ENCODE measurements at places on chromosomes 6 and 20.

- no peak for DNase-seq
Observed at GRCh38 chr6:27966816-27967426, 9.9 kb downstream of the OR2B6 start.

DNA sequence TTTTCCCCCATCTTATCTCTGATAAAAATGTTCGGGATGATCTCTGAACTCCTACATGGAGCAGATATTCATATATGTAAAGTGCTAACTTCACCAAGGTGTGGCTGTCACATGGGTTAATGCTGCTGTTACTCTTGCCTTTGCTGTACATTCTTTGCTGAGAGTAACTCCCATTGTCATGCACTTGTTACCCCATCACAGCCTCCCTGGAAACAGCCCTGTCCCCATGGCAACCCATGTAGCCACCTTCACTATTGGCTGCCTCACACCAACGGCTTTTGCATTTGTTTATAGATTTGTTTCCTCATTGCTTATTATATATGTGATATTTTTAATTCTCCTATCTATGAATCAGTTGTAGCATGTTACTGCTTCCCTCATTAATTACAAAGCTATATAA is 17.3 kb upstream of the IBTK start:
- DNase-seq: no peak

DNA sequence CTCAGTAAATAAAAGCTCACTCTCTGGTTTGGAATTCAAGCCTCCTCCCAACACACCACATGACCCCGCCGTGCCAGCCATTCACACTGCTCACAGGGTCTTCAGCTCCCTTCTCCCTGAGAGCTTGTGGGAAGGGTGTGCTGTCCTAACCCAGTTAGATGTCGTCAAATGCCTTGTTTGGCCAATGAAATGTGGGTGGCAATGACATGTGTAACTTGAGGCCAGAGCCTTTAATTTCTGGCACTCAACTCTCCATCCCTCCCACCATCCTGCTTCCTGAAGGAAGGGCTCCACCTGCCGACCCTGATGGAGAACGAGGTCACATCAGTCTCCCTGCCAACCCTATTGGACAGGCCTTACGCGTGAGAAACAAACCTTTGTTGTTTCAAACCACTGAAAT is 224.5 kb upstream of the AGPAT4 start:
- DNase-seq: no peak

GRCh38 chr6:27503436-27504030 is 30.6 kb upstream of the ZNF184 start:
- peak; percentile 76 for DNase-seq

DNA sequence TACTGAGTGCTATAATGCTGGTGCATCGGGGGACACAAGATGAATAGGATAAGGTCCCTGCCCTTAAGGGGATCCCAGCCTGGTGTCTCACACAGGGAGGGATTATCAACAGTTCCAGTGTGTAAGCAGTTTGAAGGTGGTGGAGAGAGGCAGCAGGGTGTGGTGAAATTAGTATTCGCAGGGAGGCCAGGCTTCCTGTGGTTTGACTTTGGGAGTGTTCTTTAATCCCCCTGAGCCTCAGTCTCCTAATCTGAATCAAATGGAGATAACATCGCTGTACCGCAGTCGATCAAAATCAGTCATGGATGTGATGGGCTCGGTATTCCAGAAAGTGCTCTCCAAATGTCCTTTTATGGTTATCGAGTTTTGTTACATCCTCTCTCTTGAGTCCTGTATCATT is 288.1 kb upstream of the SUPT3H start:
- DNase-seq: no peak

DNA sequence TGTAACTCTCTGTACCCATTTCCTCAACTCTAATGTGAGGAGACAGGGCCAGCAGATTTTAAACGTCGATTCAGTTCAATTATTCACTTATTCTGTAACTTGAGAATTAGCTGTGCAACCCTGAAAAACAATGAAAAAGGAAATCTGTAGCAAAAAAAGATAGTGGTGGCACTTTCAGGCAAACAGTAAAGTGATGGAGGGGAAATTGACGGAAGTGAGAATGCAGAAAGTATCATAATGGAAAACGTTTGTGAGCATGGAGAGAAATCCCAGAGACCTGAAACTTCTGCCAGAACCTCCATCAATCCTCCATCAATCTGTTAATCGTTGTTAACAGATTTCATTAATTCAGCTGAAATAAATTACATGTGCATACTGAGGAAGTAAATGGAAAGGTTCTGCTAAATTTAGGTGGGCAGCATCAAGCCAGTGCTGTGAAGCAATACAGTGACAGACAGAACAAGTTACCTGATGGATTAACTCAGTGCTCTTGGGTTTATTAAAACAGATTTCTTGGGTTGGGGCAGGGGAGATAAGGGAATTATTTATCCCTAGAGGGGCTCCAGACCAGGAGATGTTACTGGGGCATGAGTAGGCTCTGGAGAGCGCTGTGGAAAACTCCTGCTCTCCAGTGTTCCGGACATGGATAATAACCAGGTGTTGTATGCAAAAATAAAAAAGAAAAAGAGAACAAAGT is 17.5 kb downstream of the KIZ start:
- DNase-seq: no peak

DNA sequence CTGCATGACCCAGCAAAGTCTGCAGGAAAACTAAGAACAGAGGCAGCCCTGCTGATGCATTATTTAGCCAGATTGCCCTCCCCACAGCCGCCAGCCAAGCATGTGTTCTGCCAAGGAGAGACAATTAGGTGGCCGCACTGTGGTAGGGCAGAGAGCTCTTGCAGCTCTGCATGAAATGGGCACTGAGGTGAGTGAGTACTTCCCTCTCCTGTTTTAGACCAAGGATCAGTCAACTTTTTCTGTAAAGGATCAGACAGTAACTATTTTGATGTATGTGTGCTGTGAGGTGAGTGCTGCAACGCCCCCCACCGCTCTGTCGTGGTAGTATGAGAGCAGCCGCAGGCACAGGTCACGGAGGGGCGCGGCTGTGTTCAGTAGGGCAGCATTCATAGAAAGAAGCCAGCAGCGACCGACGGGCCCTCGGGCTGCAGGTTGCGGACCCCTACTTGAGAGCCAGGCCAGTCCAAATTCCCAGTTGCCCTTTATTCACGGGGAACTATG is 23.8 kb upstream of the FAM50B start:
- no peak for DNase-seq

GRCh38 chr6:75220357-75220756 is 14.5 kb upstream of the COL12A1 start:
- no peak for DNase-seq

DNA sequence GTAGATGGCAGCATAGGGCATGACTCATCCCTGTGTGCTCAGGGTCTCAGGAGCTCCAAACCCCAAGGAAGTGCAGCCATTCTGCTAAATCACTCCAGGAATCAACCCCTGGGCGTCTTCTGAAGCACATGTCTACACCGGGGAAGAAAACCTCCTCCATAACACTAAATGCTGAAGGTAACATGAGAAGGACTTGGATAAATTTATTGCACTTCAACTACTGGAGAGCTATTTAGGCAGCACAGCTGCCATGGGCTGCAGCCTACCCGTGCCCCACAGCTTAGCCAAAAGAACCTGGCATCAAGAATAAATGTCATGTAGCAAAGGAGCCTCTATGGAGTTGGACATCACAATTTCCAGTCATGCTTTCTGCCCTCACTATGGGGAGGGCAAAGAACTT is 152.4 kb upstream of the PROKR2 start:
- no peak for DNase-seq

- no peak for DNase-seq
Observed at GRCh38 chr6:20192625-20193024, 19.6 kb downstream of the MBOAT1 start.

DNA sequence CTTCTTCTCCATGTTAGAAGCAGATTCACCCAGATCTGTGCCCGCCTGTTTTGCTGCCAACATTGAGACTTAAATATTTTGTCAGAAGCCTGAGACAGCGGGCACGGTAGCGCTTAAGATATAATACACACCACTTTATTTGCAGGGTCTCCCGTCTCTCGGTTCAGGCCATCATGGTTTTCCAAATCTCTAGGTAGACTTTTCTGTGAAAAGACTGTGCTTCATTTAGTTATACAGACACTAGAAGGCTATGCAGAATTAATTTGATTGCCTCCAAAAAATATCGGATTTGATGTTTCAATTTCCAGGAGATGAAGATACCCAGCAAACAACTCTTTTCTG is 598 bp downstream of the TBP start:
- DNase-seq: no peak

DNA sequence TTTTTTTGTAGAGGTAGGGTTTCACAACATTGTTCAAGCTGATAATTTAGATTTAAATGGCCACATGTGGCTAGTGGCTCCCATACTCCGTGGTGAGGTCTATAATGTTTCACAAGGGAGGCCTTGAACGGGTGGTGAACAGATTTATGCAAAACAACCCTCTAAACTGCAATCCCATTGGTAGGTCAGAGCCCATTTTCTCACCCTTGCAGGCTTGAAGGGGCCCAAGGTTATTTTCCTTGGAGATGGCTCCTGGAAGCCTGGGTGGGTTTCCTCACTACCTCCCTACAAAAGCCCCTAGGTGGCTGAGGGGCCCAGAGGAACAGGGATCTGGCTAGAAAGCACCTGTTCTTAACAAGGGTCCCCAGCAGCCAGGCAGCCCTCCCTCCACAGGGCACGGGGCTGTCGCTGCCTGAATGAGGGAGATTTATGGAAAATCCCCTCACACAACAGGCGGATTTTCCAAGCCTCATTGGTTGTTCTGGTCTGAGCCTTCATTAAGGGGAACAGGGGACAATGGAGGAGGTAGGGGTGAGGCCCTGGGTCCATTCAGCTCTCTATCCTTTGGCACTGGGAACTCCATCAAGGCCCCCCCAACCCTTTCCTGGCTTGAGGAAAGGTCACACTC is 64.6 kb downstream of the VEGFA start:
- DNase-seq: no peak

- no peak for DNase-seq
Observed at GRCh38 chr6:56593801-56594318, 48.8 kb downstream of the DST start.

DNA sequence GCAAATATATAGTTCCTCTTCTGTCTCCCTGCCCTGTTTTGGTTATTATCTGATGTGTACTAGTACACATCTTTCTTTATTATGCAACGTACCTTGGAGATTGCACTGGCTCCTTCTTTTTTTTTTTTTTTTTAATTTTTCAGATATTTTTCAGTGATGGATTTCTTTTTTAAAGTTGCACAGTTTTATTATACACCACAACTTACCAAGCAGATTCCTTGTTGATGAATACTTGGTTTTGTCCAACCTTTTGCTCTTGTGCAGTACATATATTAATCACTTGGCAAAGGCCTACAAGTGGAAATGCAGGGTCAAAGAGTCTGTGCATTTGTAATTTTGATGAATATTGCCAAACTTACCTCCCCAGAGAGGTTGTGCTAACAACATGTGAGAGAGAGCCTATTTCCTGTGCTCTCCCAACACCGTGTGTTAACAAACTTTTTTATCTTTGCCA is 50.1 kb upstream of the RNF24 start:
- DNase-seq: no peak

DNA sequence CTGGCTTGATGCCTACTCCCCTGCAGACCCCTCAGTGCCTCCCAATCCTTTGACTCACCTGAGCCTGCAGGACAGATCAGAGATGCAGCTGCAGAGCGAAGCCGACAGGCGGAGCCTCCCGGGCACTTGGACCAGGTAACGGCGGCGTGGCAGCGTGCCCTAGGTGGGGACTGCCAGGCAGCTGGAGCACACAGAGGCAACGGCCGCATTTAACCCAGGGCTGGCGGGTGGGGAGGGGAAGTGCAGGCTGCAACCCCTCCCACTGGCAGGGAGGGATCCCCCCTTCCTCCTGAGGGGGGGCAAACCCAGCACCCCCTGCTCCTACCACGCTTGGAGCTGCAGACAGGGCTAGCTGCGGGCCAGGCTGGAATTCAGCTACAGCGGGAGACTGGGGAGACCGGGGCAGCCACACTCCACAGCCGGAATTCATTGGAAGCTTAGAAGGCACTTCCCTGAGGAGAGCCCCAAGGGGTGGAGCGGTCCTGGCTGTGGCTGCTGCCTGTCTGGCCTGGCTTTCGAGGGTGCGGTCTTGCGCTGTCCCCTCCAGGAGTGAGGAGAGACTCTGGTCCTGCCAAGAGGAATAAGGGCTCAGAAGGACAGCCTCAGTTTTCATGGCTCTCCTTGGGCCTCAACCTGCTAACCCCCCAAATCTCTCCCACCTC is at the start of gene MATN4:
Gene MATN4, minus strand, starts transcription at position 183 of the 662 bp plus-strand sequence. CDS start 2,717 bp downstream, outside the sequence.
- DNase-seq: no peak

- no peak for DNase-seq
Observed at GRCh38 chr6:79824202-79824601, 123.2 kb downstream of the ELOVL4 start.

DNA sequence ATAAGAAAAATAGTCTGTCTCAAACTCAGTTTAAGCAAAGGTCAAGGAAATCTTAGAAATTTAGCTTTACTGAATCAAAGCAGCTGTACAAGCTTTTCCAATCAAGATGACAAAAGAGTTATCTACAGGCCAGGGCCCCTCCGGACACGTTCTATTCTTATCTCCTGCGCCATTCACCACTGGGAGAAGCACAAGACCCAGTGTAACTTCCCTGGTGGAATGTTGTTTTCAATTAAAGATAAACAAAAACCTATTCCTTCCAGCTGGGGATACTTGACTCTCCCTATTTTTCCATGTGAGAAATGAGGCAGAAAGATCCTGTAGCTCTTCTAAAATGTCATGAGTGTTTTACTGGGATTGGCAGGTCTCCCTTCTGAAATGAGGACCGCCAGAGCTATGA is 123.3 kb downstream of the TBX18 start:
- DNase-seq: no peak

DNA sequence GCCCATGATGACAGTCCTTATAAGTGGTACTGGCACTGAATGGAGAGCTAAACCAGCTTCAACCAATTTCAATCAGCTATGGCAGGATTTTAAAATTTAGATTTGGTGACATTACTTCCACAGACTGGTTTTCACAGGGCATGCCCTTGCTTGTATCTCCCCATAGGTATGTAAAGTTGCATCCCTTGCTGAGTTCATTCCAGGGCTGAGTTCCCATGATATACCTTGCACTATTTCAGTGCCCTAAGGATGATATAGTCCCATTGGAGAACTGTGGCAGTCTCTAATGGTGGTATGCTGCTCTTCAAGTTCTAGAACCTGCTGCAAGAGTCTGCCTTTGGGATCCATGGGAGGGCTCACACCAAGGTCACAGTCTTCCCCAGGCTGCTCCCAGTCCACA is 232.7 kb upstream of the MOCS1 start:
- no peak for DNase-seq

- no peak for DNase-seq
Observed at GRCh38 chr6:31480574-31480973, 17.4 kb upstream of the MICB start.

- DNase-seq: no peak
Observed at GRCh38 chr20:50399555-50399916, 110.6 kb upstream of the PTPN1 start.

- no peak for DNase-seq
Observed at GRCh38 chr6:47396401-47397069, 81.1 kb upstream of the CD2AP start.

DNA sequence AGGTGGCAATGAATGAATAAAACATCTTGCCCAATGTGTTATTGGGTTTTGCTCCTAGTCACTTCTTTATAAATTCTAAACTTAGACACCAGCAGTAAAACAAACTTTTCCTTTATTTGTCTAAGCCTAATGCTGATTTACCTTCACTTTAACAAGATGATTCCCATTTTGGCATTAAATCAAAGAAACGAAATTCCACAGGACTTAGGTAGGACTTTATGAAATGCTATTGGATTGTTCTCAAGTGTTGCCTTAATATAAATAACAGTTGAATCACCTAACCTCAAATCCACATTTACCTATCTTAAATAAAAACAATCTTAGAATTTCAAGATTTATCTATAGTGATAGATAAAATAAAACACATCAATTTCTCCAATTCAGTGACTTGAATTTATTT is 831.8 kb downstream of the EPHA7 start:
- DNase-seq: no peak
